ENCODE measurements at places on chromosomes 16 and 17.

- DNase-seq, result no peak
Measured at GRCh38 chr16:50570354-50570753, 22.2 kb downstream of the NKD1 start.

DNA sequence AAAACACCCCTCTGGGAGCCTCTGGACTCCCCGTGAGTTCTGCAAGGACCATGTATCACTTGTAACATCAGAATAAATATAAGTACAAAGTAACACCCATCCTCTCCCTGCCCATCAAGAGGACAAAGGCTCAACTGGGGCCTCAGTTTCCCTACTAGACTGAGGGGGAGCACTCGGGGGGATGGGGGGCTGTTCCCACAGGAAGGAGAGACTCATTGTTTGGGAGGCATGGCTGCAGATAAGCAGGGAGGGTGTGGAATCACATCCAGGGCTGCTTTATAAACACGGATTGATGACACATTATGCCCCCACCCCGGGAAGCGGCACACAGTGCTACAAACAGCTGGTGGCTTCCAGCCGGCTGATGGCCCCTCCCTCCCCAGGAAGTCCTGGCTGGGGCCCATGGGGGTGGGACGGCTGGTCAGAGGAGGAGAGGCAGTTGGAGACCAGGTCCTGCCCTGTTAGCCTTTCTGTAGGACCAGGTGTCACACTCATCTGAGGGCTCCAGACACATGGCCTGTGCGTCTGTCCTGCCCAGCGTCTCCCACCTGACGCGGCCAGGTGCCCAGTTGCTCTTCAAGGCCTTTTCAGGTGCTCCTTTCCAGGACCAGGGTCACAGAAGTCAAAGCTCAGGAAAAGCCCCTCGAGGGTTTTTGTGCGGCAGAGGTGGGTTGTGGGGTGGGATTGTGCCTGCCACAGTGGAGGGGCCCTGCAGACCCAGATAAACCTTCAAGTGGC lies 1.3 kb upstream of the MPG start:
- no peak for DNase-seq

GRCh38 chr17:75031972-75032719 lies 14.6 kb downstream of the ATP5PD start:
- DNase-seq, result peak; percentile 42

DNA sequence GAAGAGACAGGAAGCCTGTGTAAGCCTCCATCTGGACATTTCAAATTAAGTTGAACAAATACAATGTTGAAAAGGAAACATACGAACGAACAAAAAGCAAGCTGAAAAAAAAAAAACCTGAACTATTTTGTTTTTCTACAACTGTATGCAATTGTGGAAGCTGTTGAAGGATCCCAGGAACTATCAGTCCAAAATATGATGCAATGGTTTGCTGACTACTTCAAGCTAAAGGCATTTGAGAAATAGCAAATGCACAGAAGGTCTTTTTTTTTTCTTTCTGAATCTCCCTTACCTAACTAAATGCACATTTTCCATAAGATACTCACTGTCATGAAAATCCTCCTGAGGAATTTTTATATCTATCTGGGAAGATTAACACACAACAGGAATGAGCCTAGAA lies 40.2 kb downstream of the MAF start:
- DNase-seq, result no peak

GRCh38 chr17:37134050-37134449 lies 185.3 kb downstream of the AATF start:
- peak; percentile 76 for DNase-seq

GRCh38 chr17:34259146-34259545 lies 4.1 kb downstream of the CCL2 start:
- DNase-seq, result no peak

DNA sequence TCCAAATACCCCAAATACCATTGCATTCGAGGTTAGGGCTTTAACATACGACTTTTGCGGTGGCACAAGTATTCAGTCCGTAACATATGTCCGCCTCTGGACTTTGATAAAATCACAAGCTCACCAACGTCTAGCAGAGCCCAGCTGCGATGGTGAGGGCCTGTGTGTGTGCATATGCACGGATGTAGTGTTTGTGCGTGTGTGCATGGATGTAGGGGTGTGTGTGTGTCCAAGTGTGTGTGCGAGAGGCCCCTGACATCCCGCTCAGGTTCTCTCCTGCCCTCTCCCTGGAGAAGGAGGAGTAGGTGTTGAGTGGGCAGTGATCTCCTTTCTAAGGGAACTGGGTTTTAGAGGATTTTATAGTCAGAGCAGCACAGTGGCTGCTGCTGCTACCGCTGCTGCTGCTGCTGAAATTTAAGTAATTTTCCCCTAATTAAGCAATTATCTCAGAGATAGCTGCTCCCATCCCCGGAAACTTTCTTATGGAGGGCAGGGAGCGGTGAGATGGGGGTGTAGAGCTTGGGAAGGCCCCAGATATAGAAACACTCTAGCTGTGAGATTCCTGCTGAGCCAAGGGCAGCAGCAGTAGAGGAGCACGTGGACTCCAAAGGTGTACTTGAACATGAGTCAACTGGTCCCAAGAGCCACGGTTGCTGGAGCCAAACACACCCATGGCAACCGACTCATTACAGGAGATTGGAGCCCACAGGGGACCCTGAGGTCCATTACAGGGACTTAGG lies 121.7 kb upstream of the SDK2 start:
- DNase-seq, result peak; percentile 99

- no peak for DNase-seq
Measured at GRCh38 chr16:89031715-89032659, 55.0 kb upstream of the CBFA2T3 start.

All from NCI-H1436 treated with DMSO at 0.1 percent for 48 hours (cell line).